BJ (cell line): ENCODE measurements at places on chromosomes 2 and 18.

GRCh38 chr18:62607708-62608428 is 85.0 kb downstream of the ZCCHC2 start:
- DNase-seq = no peak

DNA sequence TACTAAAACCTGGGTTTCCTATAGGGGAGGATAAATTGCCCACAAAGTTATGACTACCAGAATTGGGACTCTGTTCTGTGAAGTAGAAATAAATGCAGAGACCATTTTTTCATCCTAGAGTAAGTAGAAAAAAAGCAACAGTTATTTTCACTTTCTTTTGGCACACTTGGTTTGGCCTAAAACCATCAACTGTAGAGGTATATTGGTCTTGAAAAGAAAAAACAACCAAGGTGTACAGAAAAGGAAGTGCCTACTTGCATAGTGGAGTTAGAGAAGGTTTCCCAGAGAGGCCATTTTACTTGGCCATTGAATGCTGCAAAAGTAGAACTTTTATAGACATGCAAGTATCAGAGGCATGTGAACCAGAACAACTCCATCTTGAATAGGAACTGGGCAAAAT is 89.4 kb upstream of the TACR1 start:
- no peak for DNase-seq

DNA sequence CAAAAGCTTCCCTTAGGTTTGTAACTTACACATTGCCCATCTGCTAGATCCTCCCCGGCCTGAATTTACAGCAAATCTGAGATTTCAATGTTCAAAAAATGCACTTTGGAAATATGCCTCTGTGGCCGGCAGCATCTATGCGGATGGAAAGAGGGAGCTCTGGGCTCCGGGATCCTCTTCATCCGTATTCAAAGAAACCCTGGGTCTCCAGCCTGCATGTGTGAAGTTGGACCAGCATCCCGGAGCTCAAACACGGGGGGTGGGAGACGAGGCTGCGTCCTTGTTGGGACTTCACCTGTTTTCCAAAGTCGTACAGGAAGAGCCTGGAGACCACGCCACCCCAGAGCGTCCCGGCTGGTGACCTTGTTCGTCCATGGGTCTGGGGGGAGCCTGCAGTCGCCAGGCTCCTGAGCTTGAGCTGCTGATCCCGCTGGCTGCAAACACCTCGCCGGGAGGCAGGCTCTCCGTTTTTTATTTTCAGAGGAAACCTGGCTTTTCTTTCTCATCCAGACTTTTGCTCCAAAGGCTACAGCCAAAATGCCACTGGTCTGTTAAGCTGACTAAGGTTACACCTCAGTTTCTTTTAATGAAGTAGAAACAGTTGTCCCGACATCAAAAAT is 77.4 kb downstream of the PTGR3 start:
- DNase-seq = no peak

DNA sequence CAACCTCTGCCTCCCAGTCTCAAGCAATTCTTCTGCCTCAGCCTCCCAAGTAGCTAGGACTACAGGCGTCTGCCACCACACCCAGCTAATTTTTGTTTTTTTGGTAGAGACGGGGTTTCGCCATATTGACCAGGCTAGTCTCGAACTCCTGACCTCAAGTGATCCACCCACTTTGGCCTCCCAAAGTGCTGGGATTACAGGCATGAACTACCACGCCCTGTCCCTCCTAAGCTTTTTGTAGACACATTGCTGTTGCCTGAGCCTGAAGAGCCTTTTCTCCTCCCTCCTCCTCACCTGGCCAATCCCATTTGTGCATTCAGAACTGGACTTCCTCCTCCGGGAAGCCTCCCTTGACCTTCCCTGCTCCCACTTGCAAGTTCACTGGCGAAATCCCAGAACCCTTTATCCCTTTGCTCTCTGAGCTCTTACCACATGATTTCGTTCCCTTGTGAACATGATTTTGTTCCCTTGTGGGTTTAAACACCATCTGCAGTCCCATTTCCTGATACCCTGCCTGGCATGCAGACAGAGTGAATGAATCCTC is 2.6 kb downstream of the C2orf72 start:
- DNase-seq = no peak

DNA sequence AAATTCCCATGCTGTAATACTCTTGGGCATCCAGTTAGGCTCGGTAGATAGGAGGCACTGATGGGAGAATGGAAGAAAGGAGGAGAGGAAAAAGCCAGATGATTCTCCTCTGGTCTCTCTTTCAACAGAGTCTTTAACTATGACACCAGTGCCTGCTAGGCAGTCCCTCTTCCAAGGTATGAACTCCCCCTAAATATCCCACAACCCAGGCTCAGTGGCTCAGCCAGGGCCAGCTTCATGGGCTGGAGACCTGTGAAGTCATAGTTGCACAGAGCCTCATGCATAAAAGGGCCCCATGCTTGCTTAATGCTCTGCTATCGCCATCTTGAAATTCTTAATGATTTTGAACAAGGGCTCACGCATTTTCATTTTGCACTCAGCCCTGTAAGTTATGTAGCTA is 869.2 kb upstream of the GCFC2 start:
- no peak for DNase-seq
